Right ventricle myocardium inferior (tissue), 1 donor: ENCODE measurements at places on chromosomes 2 and 18. TPM values are rescaled to one million over a fixed set of nuclear protein-coding genes. Genes with fewer than 3 reads are reported as not detected.

The SLC5A6 gene
- total RNA-seq: 12.3 TPM

The MAPRE3 gene
- total RNA-seq: 58.9 TPM

The DIPK1C gene
- 4.6 TPM for total RNA-seq

The ZDBF2 gene
- 7.0 TPM for total RNA-seq

The CDCA7 gene
- 1.5 TPM for total RNA-seq

The LRP1B gene
- total RNA-seq: not detected

The AQP12B gene
- total RNA-seq: not detected

The POTEE gene
- not detected for total RNA-seq

The LAMA1 gene
- not detected for total RNA-seq

The ACMSD gene
- total RNA-seq: not detected

The OSR1 gene
- 6.3 TPM for total RNA-seq
